ENCODE measurements at places on chromosomes 11 and 22.

GRCh38 chr11:35511666-35512065 lies 13.8 kb downstream of the PAMR1 start:
- no peak for DNase-seq

DNA sequence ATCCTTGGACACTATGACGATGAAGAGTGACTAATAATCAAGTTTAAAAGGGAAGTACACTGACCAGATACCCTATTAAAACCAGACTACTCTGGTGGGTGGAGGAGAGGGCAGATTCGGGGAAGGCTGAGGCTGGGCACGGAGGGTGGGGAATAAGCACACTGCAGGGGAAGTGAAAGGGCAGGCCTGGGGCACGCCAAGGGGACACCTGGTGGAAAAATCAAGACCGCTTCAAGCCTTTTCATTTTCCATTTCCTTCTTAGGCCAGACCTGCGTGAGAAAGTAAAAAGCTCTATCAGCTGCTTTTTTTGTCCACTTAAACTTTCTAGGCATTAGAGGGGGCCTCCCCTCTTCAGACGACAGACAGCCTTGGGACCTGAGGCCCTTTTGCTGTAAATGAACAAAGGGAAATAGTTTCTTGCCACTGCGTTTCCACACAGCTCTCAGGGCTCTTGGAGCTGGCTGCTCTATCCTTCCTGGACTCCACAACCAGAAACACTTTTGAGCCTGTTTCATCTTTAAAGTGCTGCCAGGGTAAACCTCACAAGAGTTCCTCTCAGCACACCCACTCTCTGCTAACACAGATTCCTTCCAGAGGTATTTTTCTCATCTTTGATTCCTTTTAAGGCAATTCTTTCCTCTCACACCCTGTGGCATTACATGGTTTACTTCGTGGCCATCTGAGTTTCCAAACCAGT lies 25.0 kb upstream of the SERPIND1 start:
- no peak for DNase-seq

DNA sequence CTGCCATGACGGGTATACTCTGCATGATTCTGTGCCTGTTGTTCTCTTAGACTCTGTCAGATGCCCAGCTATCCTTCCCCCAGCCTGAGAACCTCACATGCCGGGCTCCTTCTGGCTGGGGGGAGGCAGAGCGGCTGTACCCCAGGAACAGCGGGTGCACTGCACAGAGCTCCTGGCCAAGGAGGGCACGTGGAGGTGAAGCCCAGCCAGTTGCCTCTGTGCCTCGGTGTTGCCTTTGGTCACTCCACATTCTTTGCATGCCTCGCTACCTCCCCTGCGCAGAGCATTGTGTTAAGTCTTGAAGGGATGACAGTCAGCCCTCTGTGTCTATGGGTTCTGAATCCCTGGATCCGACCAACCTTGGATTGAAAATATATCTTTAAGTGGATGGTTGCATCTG lies 77.7 kb downstream of the FEZ1 start:
- DNase-seq = no peak

- no peak for DNase-seq
Measured at GRCh38 chr22:26648011-26648497, 9.3 kb upstream of the MIAT start.

GRCh38 chr11:54930930-54931329 lies 224.3 kb downstream of the OR4A5 start:
- no peak for DNase-seq

DNA sequence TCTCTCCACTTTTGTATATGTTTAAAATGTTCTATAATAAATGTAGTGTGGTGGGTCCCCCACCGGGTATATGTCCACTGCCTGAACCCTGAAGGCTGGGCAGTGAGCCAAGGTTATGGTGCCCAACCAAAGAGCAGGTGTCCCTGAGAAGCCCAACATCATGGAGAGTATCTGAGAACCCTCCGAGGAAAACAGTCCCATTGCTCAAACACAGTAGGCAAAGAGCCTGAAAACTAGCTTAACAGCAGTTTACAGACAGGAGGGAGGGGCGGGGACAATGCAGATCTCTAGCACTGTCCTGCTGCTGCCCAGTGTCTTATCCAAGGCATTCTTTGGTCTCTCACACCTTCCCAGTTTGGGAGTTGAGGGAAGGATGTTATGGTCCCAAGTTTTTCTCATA lies 91.0 kb downstream of the TMPRSS5 start:
- DNase-seq = no peak

DNA sequence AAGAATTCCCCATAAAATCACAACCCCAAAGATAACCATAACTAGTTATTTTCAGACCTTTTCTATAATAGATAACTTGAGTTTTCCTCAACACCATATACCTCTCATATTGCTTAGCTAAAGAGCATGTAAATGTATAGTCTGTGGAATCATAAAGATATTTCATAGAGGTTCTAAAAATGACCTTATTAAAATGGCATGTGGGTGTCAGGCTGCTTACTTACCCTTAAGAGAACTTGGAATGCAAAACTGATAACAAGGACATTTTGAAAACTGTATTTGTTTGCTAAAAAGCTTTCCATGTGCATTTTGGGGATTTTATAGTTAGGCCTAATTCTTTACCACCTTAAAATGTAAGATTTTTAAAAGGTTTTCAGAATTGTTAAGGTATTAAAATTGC lies 4.7 kb downstream of the SIK2 start:
- DNase-seq = no peak

- no peak for DNase-seq
Measured at GRCh38 chr22:24090581-24090980, 79.5 kb downstream of the CABIN1 start.

DNA sequence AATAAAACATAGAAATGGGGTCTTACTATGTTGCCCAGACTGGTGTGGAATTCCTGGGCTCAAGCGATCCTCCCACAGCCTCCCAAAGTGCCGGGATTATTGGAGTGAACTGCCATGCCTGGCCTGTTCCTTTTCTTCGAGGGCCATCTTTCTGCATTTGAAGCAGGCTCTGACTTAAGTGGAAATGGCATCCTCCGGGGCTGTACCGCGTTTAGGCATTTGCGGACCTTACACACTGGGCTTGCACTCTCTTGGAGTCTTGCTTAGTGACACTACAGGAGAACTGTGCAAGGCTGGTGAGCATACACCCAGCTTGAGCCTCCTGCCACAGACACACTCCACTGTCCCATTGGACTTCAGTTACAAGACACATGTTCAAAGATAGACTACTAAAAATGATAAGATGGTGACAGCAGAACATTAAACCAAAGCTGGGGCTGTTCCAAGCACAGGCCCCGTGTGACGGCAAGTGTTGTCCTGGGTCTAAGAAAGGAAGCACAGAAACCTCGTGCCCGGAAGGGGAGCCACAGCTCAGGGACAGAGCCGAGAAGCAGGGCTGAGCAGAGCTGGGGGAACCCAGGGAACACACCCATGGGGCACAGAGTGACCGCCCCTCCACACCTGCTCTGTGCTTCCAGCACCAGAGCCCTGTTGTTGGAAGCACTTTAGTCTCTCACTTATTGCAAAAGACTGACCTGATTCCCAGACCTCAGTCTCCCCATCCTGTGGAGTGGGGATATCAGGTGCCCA lies 59.0 kb upstream of the SHANK2 start:
- no peak for DNase-seq

DNA sequence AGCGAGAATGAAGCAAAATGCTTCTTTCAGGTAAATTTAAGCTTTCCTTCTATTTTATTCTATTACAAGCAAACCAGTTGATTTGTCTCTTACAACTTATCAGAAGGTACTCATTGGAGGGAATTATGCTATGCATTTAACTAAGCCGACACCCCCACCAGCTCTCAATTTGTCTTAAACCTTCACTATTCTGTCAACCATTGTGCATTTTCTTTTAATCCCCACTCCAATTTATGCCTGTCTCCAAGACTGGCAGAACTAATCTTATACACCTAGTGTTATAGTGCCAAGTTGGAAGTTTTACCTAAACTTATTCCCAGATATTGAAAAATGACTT lies 12.5 kb downstream of the TAF1D start:
- DNase-seq = no peak

GRCh38 chr11:46421257-46421880 lies 29.8 kb upstream of the CHRM4 start:
- no peak for DNase-seq

GRCh38 chr11:128298271-128298670 lies 289.1 kb downstream of the ETS1 start:
- DNase-seq = no peak

DNA sequence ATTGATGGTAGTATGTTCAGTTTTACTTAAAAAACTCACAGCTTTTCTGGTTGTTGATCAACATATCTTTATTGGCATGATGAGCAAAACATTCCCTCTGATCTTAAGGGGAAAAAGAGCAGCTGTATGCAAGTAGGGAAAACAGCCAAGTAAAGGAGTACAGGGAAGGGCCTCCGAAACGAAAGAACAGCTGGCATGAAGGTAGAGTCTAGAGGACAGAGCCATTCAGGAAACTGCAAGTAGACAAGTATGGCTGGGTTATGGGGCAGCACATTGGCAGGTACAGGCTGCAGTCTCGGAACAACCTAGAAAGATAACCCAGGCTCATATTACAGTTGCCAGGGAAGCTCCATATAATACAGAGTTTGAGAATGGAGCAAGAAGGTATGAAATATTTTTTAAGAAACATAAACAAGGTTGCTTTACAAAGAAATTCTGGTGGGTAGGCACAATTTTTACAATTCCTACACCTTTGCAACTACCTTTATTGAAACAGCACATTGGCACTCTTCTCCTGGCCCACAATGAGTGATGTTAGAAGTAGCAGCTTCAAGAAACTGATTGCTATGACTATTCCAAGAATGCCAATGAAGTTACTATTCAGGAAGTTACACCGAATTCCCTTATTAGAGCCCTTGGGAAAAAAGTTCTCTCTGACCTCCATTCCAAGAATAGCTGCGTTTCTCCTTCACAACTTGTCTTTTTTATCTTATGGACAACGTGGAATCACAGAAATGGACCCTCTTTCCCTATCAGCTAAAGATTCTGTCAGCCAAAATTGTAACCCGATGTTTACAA lies 45.2 kb downstream of the LGR4 start:
- no peak for DNase-seq

DNA sequence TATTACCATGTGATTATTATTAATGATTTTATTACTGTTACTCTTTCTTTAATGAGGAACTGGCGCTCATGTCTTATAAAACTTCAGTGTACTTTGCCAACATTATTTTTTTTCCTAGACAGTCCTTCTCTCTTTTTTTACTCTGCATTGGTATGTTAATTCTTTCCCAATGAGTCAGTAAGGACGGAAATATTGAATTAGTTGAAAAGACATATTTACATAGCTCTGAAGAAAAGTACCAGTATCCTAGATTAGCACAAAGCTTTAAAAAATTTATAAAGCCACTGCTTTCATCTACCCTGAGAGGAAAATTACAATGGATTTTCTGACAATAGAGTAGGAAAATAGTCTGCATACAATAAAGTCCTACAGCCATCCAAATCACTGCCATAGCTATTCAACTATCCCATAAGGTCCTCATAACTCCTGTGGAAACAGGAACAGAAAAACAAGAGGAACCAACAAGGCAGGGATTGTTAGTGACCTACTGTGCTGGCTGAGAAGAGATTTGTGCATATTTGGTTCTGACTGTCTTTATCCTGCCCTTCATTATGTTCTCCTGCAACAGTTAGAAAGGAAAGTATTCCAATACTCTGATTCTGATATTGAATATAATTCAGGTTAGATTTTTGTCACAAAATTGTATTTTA lies 314.4 kb downstream of the AASDHPPT start:
- no peak for DNase-seq

- DNase-seq = no peak
Measured at GRCh38 chr22:38697425-38698089, 3.2 kb downstream of the JOSD1 start.
